ENCODE measurements at places on chromosomes 11 and 22. TPM values are rescaled to one million over a fixed set of nuclear protein-coding genes. Genes with fewer than 3 reads are reported as not detected.

The CST6 gene
- not detected for total RNA-seq

The NAALAD2 gene
- 9.1 TPM for total RNA-seq

The PRODH gene
- 2.8 TPM for total RNA-seq

The PACSIN3 gene
- 3.4 TPM for total RNA-seq

The APOA4 gene
- total RNA-seq: not detected

The APOL5 gene
- total RNA-seq: not detected

The APOBEC3C gene
- total RNA-seq: 0.31 TPM

The RAC2 gene
- total RNA-seq: not detected

The TPBGL gene
- not detected for total RNA-seq

The GSTT2B gene
- total RNA-seq: 1.9 TPM

The IFITM10 gene
- total RNA-seq: 0.94 TPM

The SLC17A6 gene
- 17.2 TPM for total RNA-seq

The COA4 gene
- 38.8 TPM for total RNA-seq

The SCGB2A2 gene
- total RNA-seq: not detected

The OR5AL1 gene
- not detected for total RNA-seq

The GGTLC2 gene
- total RNA-seq: not detected

The DMC1 gene
- 4.1 TPM for total RNA-seq

The LARGE2 gene
- total RNA-seq: 0.31 TPM

Measured in parietal lobe (tissue), 2 donors.